Occipital lobe (tissue), 3 donors: ENCODE measurements at places on chromosomes 1 and 21. TPM values are rescaled to one million over a fixed set of nuclear protein-coding genes. Genes with fewer than 3 reads are reported as not detected.

DNA sequence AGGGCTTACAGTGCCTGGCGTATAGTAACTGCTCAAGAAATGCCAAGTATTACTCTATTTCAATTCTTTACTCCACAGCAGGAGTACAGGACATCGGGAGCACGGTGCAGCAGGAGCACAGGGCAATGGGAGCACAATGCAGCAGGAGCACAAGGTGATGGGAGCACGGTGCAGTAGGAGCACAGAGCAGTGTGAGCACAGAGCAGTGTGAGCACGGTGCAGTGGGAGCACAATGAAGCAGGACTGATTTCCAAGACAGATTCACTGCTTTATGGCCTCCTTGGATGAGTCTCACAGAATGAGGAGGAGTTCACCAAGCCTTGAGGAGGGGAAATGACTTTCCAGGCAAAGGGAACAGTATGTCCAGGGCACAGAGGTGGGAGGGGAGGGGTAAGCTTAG lies 5.0 kb upstream of the PAQR7 start:
- DNase-seq = no peak

- no peak for DNase-seq
These were observed 10.1 kb downstream of the HMGCS2 start for GRCh38 chr1:119758584-119758983.

Gene XCL2
- not detected for total RNA-seq

DNA sequence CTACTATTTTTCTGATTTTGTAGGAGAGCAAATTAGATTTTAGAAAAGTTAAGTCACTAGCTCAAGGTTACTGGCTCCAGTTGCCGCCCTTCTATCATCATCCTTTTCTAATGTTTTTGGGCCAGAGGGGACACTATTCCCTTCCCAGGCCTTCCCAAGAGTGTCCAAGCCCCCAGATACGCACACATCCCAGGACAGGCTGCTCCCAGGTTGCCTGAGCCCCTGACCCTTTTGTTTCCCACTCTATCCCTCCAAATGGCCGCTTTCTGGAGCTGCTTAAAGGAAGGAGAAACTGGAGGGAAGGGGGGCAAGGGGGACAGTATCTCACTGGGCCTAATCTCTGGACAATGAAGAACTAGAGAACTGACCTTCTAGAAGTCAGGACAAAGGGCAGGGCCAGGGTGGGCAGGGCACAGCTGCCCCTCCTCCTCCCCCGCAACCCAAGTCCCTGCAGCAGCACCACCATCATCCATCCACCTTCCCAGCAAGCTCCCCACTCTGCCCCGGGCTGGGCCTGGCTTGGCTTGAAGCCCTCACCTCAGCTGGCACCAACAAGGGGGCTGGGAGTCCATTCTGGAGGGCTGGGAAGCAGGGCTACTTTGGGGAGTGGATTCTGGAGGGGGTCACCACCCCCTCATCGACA lies 1.1 kb upstream of the MAP7D1 start:
- DNase-seq = no peak

Gene HSPB7
- not detected for total RNA-seq

Gene OR2M3
- 0.16 TPM for total RNA-seq
